ENCODE measurements at places on chromosomes 2 and 18.

DNA sequence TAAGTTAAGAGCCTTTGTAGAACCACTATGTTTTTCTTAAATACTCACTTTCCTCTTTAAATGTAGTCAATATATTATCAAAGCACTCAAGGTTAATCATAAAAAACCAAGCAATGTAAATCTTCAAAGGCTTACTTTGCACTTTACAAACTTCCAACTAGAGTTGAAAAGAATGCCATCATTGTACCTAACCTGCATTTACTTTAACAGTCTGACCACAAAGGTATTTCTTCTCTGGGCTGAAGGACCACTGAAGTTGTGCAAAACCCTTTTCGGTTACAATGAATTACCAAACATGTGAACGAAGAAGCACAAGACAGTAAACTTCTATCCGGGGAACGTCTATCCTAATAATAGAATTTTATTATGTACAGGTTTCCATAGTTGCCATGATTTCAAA is 3.0 kb downstream of the HNRNPLL start:
- no peak for DNase-seq

- DNase-seq, result no peak
Observed at GRCh38 chr18:77469131-77469530, 219.5 kb downstream of the GALR1 start.

DNA sequence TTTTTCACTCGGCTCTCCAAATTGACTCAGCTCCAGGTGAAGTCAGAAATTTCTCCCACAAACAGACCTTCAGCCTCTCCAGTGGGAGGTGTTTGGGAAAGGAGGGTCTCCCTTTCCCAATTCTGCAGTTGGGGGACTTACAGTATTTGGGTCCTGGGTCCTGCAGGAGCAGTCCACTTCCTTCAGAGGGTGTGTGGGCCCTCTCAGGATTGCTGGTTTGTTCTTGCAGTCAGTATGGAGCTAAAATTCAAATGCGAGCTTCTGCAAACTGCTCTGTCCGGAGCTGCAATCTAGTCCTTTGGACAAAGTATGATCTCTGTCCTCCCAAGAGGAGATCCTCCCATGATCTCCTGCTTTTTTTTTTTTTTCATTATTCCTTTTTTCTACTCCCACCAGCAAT is 87.9 kb upstream of the MSTN start:
- DNase-seq, result no peak

DNA sequence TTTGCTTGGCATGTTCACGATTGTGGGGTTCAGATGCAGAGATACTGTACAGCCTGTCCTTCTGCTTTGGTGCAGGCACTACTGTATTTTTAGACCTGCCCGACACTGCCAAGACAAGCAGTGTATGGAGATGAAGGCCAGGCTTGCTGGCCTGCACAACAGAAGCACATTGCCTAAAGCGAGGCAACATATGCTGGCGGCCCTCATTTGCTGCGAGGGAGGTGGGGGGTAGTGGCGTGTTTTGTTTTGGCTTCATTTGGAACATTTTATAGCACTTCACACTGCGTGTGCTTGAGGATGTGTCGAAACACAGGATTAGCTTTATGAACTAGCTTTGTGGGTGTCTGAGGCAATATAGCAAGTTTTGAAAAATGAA is 27.0 kb downstream of the TMEM182 start:
- DNase-seq, result no peak

DNA sequence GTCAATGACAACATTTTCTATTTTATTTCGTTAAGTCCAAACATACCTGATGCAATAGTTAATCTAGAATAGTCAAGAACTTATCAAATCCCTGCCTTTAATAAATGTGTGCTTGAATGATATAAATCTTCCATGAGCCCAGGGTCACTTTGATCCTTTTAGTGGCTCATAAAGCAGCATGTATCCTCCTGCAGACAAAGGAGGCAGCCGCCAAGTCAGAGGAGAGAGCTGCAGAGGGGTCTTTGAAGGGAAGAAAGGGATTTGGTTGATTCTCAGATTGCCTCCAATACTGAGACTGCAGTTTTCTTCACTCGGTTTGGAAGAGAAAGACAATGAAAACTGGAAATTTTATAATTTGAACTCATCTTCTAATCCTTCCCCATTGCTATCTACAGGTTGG is 378.4 kb upstream of the PIK3C3 start:
- DNase-seq, result peak; percentile 5

Data from HEK293T (cell line).